Stimulated activated CD4-positive, alpha-beta T cell treated with anti-CD3 and anti-CD28 coated beads, Interleukin-15, amount 100 ng/mL, for 48 hours (primary cell): ENCODE measurements at places on chromosomes 4 and X.

GRCh38 chr4:55355555-55355954 lies 9.5 kb downstream of the SRD5A3 start:
- DNase-seq, result no peak

- DNase-seq, result no peak
Observed at GRCh38 chrX:45422216-45422925, 221.7 kb upstream of the DIPK2B start.

GRCh38 chrX:22012931-22013330 lies 19.2 kb upstream of the PHEX start:
- DNase-seq, result no peak

DNA sequence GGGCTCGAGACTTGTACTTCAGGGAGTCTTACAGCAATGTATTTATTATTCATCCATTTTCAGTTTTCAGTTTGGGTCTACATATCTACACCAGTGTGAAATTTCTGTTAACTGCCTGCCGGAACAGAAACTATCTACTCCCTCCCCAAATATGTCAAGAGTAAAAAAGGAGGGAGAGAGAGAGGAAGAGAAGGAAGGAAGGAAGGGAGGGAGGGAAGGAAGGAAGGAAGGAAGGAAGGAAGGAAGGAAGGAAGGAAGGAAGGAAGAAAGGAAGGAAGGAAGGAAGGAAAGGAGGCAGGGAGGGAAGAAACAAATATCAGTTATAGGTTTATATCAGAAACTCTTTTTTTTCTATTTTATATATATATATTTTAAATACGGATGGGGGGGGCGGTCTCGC lies 12.6 kb downstream of the RPL39 start:
- DNase-seq, result no peak

- DNase-seq, result no peak
Observed at GRCh38 chrX:154091678-154092077, 5.8 kb downstream of the MECP2 start.

- no peak for DNase-seq
Observed at GRCh38 chrX:69221239-69222102, 56.2 kb upstream of the PJA1 start.

GRCh38 chr4:164345756-164346155 lies 408.2 kb upstream of the SMIM31 start:
- no peak for DNase-seq

GRCh38 chr4:55993994-55994663 lies 45.4 kb downstream of the CEP135 start:
- DNase-seq, result no peak

GRCh38 chr4:121375262-121375661 lies 5.6 kb downstream of the QRFPR start:
- DNase-seq, result no peak

- DNase-seq, result no peak
Observed at GRCh38 chrX:3712051-3712869, 1.2 kb downstream of the PRKX start.

GRCh38 chr4:121712001-121712651 lies 15.3 kb upstream of the ANXA5 start:
- no peak for DNase-seq

- no peak for DNase-seq
Observed at GRCh38 chr4:23819041-23819511, 70.8 kb downstream of the PPARGC1A start.

GRCh38 chrX:30889147-30890140 lies at the start of gene TAB3:
Gene TAB3, minus strand, starts transcription at chrX:30889254. Its CDS starts 29,666 bp downstream, at chrX:30859588.
- peak; percentile 86 for DNase-seq

DNA sequence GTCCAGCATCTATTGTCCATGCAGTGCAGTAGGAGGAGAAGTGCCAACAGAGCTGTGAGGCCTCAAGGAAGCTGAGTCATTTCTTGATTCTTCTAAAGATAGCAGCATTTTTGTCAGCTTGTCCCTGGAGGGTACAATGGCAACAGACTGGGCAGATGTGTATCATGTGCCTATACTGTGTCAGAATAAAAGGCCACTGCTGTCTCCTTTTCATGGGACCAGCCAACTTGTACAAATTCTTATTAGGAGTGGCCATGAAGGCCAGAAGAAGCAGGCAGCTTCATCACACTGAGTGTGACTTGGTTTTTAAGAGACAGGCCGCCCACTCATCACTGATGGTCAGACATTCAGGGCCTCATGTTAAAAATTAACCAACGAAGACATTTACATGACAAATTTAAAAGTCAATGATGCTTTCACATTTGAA lies 185.0 kb upstream of the FAM241A start:
- no peak for DNase-seq

DNA sequence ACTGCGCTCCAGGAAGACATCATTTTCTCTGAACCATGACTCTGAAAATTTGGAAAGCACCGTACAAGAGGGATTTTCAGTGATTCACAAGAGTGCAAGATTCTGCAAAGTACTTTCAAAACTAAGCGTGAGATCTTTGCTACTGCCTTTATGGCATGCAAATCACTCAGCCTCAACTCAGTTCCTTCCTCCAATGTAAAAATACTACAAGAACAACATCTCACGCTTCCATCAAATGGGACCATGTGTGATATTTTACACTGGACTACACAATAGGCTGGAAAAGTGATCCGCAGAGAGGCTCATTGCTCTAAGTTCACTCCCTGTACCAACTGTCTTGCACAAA lies 674 bp upstream of the IL15 start:
- no peak for DNase-seq

GRCh38 chr4:164716901-164717300 lies 37.0 kb upstream of the SMIM31 start:
- no peak for DNase-seq

DNA sequence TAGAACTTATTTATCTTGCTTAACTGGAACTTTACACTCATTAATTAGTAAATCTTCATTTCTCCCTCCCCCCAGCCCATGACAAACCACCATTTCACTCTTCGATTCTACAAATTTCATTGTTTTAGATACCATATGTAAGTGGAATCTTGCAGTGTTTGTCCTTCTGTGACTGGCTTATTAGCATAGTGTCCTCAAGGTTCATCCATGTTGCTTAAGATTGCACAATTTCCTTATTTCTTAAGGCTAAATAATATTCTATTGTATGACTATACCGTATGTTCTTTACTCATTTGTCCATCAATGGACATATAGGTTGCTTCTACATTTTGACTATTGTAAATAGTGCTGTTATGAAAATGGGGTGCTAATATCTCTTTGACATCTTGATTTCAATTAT lies 24.5 kb upstream of the RNF212 start:
- no peak for DNase-seq
